GM10248 (cell line): ENCODE measurements at places on chromosomes 6 and 20.

DNA sequence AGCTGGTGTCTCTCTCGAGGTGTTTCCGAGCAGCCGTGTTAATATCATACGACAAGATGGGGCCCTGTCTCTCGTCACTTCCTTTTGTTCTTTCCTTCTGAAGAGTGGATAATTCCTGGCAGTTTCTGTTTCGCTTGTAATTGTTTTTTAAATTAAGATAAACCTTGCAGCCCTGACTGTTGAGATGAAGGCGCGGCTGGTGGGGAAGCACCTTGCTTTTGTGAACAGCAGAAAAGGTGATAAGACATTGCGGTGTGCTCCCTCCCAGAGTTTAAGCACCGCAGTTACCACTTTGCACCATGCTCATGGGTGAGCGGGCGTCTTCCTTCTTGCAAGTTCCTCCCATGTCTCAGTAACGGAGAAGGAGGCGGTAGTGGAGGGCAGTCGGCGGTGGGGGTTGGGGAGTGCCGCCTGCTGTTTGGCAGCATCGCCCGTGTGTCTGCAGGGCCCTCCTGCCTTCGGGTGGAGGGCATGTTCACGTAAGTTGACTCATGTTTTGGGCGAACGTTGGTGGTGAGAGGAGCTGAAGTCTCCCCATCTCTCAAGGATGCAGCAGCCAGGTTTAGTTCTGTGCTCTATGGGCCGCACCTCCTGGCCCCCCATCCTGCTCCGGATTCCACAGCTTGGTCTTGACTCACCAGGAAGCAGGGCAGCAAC lies 345.9 kb downstream of the TAF4 start:
- DNase-seq: no peak

DNA sequence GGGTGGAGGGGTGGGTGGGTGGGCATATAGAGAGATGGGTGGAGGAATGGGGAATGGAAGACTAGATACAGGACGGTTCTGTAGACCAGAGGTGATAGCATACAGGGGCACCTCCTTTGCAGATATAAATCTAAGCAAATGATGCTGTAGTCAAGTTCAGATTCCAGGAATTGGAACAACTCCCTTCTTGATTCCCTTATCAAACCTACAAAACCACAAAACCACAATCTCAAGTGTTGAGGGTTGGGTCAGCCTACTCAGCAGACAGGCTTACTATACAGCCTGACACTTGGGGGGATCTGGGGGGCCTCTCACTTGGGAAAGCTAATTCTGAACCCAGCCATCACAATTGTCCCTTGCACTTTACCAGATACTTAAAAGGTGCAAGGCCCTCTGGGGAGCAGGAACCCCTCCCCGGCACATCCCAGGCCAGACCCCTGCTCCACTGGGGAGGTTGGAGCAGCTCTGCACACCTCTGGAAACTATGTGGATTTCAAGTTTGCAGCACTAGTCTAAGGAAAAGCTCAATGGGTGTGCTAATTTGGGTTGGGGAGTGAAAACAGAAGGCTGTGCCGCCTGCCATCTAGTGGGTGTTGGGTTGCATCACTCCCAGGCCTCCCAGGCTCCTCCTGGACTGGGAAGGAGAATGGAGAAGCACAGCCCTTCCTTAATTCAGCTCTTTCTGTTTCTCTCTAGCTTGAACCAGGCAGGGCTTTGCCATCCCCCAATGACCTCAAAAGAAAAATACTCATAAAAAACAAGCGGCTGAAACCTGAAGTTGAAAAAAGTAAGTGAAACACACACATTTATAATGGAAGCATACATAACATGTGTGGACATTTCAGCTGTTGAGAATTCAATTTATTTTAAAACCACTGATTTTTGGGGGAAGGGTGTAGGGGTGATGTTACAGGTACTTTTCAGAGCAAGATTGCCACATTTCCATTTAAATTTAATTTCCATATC lies 121.2 kb upstream of the LAMP5 start:
- peak; percentile 36 for DNase-seq

- DNase-seq: no peak
Measured at GRCh38 chr20:23160536-23161243, 74.6 kb upstream of the CD93 start.

DNA sequence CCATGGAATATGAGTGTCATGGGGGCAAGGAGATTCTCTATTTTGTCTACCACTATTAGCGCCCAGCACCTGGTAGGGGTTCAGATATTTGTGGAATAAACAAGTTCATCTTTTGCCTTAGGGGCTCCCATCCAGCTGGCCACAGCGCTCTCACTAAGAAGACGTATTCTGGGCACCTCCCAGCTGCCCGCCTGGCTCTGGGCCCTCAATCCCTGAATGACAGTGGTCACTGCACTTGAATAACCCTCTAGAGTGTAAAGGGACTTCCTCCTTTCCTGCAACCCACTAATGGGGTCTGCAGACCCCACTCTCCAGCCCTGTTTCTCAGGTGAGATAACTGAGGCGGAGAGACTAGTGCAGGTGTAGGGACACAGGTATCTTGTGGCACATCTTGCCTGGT lies 36.2 kb downstream of the SNX5 start:
- DNase-seq: no peak

- DNase-seq: no peak
Measured at GRCh38 chr6:155352130-155352420, 37.8 kb upstream of the TFB1M start.

GRCh38 chr20:51637241-51637640 lies 94.7 kb upstream of the NFATC2 start:
- no peak for DNase-seq

DNA sequence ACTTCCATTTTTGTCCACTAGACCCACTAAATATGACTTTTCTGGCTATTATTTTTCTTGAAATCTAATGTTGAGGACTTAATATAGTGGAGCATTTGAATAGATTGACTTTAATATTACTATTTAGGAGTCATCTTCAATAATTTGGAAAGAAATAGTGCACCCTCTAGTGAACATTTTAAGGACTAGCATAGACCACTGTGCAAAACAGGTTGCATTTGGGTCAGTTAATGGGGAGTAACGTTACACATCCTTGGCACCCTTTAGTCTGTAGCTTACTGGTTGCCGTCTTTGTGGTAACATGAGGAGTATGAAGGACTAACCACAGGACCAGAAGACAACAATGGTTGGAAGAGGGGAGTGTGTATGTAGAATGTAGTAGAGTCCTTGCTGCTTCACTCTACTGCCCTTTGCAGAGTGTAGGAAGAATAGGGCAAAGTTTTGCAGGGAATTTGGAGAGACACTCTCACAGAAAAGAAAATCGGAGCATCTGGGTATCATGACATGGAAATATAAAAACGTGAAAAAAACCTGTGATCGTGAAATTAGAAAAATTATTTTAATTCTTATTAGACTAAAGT lies 25.2 kb downstream of the RFPL4B start:
- no peak for DNase-seq

- DNase-seq: no peak
Measured at GRCh38 chr6:80696268-80696667, 589.8 kb downstream of the BCKDHB start.

- DNase-seq: no peak
Measured at GRCh38 chr6:144181639-144182038, 31.3 kb downstream of the STX11 start.

GRCh38 chr20:53524589-53525312 lies 68.9 kb downstream of the ZNF217 start:
- DNase-seq: no peak

DNA sequence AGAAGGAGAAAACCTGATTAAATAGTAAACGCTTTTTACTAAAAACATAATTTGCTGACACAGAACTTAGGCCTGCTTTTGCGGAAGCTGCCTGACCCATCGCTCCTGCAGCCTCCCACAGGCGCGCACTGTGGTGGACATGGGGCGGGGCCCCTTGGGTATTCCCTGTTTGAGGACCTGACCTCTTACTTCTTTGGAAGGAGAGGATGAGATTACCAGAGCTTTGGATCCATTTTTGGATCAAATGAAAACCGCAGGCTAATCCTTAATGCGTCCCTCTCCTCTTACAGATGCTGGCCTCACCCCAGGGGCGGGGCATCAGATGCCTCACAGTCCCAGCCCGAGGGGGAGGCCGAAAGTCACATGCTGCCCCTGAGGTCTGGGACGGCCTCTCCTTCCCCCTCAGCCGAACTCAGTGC lies 151.0 kb downstream of the SCML4 start:
- no peak for DNase-seq

DNA sequence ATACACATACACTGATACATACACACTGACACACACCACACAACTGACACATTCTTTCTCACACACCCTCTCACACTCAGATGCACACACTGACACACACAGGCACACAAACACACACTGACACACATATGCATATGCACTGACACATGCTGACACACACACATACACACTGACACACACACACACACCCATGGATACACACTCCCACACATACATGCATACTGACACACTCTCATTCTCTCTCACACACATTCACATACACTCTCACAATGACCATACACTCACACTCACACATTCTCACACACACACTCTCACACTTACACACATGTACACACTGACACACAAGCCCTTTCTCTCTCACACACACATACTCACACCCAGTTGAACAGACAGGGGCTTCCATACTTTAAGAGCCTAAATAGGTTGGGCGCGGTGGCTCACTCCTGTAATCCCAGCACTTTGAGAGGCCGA lies 236.4 kb downstream of the LRFN2 start:
- DNase-seq: no peak

DNA sequence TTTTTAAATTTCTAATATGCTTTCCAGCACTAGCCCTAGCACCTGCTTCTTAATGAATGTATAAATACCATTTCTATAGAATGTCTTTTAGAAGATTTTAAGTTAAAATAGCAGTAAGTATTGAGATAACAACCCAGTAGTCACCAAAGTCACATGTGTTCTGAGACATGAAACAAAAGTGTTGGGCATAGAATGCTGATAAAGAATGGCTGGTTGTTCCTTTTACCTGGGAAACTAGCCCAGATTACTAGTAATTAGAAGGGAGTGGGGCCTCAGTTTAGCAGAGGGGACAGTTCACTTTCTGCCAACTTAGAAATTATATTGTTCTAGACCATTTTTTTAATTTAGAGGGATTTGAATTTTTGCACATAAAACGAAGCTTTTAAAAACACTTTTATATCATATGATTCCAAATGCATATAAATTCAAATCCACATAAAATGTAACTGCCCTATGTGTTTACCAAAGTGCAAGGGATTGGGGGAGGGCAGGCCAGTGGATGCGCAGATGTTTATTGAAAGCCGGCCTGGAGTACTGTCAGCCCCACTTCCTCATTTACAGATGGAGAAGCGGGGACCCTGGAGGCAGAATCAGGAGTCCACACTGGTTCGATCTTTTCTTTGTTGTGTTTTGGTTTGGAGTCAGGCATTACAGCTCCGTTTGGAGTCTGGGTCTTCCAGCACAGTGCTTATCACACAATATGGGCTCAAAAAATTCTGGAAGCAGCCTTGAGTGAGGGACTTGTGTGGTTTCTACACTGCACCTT lies 139.8 kb downstream of the ZDHHC14 start:
- DNase-seq: no peak

DNA sequence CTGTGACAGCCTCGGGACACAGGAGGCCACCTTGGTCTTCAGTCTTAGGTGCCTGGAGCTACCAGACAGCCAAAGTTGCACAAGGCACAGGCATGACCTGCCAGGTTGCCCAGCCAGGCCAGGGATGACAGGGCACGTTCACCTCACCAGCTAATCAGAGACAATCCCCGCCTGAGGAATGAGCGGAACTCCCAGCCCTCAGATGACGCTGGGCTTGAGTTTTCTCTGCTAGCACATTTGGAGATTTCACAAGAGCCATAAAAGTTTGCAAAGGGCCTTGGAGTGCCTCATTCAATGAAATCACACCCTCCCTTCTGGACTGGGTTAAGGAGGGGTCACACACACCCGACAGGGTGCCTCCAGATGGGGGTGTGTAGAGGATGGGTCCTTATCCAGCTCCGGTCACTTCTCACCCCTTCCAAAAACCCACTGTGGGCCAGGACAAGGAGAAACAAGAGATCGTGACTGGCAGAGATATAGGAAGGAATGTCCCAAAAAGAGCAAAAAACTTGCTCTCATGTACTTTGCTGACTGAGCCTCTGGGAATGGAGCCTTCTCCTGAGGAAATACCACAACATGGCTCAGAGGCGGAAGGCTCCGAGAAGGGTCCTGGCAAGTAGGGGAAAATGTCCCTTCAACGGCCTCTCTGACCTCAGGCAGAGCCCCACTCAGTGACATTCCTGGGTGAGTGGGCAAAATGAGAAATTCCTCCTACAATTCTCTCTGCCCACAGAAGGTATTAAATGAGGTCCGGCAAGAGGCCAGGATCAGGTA lies 121.6 kb downstream of the ISM1 start:
- DNase-seq: no peak

- no peak for DNase-seq
Measured at GRCh38 chr6:92341201-92341600, 1078.2 kb downstream of the EPHA7 start.

- no peak for DNase-seq
Measured at GRCh38 chr20:53883098-53883911, 187.1 kb downstream of the BCAS1 start.

DNA sequence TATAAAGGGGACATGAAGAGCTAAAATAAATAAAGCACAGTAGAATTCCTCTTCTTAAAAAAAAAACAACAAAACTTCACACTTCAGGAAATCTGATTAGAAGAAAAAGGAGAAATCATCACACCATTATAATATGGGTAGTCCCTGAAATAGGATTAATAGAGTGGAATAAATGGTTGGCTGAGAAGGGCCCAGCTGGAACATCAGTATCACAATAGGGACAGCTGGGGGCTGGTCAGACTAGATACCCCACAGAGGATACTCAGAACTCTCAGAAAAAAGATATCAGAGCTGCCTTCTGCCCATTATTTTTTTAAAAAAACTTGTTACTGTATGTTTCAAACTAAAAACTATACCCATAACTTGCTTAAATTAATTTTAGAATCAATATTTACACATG lies 75.2 kb downstream of the DST start:
- DNase-seq: no peak

- no peak for DNase-seq
Measured at GRCh38 chr6:4363656-4364055, 228.3 kb upstream of the ECI2 start.

DNA sequence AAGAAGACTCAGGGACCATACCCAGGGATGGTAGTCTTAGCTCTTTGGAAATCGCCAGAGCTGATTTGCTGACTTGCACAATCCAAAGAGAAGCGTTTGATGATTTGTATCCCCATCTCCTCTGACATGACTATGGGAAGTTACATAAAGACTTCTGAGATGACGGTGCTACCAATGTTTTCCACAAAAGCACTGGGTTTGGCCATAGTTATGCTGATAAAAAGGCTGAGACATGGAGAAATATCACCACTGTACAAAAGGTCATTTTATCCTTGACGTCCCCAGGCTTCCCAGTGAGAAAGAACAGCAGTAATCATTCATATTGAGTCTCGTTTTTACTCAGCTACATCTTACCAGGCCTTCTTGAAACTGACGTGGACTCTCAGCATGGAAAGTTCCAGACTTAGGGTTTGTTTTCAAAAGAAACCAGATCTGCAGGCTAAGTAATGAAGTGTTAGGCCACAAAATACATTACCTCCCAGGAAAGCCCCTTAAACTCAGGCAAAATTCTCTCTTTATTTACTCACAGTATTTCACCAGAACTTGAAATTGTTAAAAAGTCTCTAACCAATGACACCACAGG lies 370.3 kb upstream of the JARID2 start:
- DNase-seq: peak; percentile 67
